ENCODE measurements at places on chromosomes 11 and 22.

DNA sequence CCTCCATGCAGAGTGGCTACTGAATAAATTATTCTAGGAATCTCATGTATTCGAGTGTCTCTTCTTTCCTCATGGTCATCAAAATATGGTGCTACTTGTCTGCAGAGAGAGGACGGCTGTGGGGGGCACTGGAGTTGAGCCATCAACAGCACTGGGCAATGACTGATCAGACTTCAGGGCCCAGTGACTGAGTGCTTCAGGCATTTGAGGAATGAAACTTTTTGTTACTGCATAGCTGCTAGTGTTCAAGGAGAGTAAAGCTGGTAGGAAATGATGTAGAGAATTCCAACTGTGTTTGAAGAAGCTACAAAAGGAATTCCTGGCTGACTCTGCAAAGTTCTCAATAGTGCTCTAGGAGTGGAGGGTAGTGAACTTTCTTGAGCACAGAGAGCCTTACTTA is 277.7 kb downstream of the CADM1 start:
- DNase-seq, result no peak

DNA sequence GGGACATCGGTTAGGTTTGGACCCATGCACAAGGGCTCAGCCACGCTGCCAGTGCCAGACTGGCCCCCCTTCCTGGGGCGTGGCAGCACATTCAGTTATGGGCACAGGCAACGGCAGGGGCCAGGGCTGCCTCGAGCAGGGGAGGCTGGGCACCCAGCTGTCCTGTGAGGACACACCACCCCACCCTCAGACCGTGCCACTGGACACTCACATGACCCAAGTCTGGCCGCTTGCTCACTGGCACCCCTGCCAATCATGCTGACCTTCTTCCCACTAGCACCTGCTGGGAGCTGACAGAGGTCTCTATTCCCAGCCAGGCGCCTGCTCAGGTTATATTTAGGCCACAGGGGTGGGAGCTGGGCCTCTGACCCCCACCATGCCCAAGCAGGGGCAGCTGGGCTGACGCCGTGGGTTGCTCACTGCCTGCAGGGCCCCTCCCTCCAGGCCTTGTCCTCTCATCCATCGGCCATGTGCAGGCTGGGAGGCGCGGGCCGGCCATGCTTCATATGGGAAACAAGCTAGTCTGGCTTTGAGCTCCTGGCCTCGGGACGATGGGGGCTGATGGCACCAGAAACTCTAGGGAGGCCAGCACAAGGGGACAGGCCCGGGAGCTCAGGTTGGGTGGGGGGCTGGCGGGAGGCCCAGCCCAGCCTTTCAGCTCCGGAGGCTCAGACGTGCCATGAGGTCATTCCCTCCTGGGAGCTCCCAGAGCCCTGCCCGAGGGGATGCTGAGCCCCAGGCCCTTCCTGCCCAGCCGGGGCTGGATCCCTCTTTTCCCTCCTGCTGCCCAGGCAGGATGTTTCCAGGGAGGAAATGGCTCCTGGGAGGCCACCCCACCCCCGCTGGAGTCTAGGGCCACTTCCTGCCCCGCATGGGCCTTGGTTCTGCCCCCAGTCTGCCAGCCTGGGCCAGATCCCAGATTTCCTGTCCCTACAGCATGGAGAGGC is 15.2 kb upstream of the TBX1 start:
- DNase-seq, result no peak

GRCh38 chr11:1011320-1011698 is 25.2 kb downstream of the MUC6 start:
- DNase-seq, result no peak

GRCh38 chr11:12259956-12260355 is 117.4 kb upstream of the PARVA start:
- DNase-seq, result no peak

DNA sequence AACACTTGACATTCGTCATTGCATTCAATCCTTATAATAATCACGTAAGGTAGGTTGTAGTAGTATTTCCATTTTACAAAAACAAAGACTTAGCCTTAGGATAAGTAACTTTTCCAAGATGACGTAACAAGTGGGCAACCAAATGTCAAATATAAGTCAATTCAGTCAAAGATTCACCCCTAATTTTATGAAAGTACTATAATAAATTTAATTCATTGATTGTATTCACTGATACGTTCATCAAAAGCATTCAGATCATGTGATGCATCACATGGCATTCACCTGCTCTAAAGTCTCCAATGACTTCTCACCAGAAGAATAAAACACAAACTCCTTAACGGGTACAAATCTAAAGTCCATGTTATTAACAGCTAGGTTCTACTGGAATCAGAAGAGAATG is 2.1 kb downstream of the KIF18A start:
- no peak for DNase-seq

DNA sequence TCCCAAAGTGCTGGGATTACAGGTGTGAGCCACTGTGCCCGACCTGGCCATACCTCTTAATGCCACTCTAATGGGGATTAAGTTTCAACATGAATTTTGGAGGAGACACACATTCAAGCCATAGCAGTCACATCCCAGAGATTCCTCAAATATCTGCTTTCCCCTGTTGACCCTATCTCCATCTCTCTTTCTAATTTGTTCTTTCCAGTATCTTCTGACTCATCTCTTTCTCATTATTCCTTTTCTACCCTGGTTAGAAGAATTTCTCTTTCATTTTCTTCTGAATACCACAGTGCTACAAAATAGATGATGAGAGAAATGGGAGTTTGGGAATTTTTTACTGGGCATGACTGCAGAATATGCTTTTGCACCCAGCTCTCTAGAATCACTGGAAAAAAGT is 5.1 kb downstream of the OR10V1 start:
- DNase-seq, result no peak

GRCh38 chr22:32706149-32706548 is 95.4 kb upstream of the TIMP3 start:
- DNase-seq, result no peak

DNA sequence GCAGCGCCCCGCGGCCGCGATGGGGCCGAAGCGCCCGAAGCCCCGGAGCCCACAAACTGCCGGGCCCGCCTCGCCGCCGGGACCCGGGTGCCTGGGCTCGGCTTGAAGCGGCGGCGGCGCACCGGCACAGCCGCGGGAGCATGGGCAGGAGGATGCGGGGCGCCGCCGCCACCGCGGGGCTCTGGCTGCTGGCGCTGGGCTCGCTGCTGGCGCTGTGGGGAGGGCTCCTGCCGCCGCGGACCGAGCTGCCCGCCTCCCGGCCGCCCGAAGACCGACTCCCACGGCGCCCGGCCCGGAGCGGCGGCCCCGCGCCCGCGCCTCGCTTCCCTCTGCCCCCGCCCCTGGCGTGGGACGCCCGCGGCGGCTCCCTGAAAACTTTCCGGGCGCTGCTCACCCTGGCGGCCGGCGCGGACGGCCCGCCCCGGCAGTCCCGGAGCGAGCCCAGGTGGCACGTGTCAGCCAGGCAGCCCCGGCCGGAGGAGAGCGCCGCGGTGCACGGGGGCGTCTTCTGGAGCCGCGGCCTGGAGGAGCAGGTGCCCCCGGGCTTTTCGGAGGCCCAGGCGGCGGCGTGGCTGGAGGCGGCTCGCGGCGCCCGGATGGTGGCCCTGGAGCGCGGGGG is 346 bp downstream of the FJX1 start:
- no peak for DNase-seq

DNA sequence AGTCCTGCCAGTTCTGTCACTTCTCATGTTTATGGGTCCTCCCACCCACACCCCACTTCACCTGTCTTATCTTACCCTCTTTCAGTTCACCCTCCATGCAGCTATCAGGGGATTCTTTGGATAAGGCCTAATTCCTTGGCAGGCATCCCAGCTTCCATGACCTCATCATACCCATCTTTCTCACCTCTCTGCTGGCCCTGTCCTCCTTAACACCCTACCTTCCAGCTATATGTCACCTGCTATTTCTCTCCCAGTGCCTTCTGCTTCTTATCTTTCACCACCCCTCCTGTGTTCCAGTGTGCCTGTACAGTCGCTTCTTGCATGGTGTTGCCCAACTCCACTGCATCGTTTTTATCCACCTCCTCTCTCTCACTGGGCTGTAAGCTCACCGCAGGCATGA is 28.3 kb downstream of the SNU13 start:
- DNase-seq, result no peak

GRCh38 chr22:46001046-46001425 is 24.1 kb upstream of the WNT7B start:
- DNase-seq, result no peak

- DNase-seq, result no peak
Measured at GRCh38 chr11:43923406-43924111, 18.9 kb upstream of the C11orf96 start.

GRCh38 chr11:28701760-28702449 is 593.7 kb downstream of the METTL15 start:
- DNase-seq, result no peak

- no peak for DNase-seq
Measured at GRCh38 chr11:17810041-17810440, 75.5 kb downstream of the KCNC1 start.

- DNase-seq, result no peak
Measured at GRCh38 chr11:120869516-120870011, 154.3 kb upstream of the TBCEL start.

DNA sequence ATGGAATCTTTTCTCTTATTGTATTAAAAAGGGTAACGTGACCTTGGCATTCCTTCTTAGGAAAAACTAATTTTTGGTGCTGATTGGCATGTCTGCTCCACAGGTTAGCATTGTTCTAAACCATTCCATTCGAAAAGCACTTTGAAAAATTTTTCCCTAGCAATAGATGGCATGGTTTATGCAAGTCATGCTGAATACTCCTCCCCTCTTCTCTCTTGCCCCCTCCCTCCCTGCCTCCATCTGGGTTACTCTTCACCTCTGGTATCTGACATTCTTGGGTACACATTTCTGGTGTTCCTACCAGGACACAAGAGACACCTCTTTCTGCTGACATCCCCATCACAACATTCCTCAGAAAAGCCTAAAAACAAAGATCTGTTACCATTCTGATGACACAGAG is 1.5 kb upstream of the SLC22A25 start:
- no peak for DNase-seq

- DNase-seq, result no peak
Measured at GRCh38 chr11:18371279-18371678, 23.1 kb upstream of the LDHA start.

- DNase-seq, result no peak
Measured at GRCh38 chr22:17633217-17633997, 4.9 kb upstream of the ATP6V1E1 start.
